ENCODE measurements at places on chromosomes 7 and 10.

GRCh38 chr10:79052291-79053080 lies 16.3 kb upstream of the ZMIZ1 start:
- DNase-seq: no peak

GRCh38 chr10:27490807-27491206 lies 13.3 kb upstream of the RAB18 start:
- DNase-seq: no peak

- DNase-seq: no peak
These were observed 16.3 kb upstream of the SH2B2 start for GRCh38 chr7:102270178-102270887.

DNA sequence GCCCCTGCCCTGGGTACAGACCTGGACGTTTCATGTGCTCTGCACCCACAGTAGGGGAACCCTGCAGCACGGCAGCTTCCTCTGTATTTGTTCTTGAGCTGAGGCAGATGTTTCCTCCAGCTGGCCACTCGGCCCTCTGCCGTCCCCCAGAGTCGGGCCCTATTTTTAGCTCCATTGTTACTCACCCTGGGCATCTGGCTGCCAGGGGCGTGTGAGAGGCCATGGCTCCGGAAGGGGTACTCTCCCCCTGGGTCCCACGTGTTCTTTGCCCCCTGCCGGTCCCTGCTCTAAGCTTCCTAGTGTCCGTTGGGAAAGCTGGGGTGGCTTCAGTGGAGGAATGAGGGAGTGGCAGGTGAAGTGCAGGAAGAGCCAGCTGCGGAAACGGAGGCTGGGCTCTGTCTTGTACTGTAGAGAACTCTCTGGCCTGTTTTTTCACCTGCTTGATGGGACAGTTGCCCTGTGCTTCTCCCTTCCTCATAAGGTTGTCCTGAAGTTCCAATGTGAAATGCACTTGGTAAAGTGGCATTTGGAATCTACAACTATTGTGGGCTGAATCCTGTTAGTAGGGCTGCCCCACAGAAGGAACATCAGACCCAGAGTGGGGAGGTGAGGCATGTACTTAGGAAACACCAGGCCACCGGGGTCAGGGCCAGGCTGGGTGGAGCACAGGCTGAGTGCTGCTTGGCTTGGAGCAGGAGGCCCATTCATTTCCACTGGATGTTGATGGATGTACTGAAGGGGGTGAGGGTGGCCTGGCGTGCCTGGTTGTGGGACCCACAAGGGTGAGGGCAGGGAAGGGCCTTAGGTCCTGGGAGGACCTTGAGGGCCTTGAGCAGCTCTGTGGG lies 30.6 kb downstream of the PALD1 start:
- no peak for DNase-seq

DNA sequence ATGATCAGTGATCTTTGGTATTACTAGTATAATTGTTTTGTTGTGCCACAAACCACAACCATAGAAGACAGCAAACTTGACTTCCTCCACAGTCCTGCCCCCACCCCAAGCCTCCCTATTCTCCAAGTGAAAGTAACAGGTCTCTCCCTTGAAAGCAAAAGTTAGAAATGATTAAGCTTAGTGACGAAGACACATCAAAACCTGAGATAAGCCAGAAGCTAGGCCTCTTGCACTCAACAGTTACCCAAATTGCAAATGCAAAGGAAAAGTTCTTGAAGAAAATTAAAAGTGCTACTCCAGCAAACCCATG lies 7.5 kb downstream of the SAR1A start:
- DNase-seq: no peak

GRCh38 chr10:26503911-26504310 lies 65.8 kb downstream of the APBB1IP start:
- DNase-seq: no peak

GRCh38 chr10:111129363-111129762 lies 52.5 kb downstream of the ADRA2A start:
- DNase-seq: no peak

- no peak for DNase-seq
These were observed 121.2 kb downstream of the UBE2H start for GRCh38 chr7:129831424-129832058.

DNA sequence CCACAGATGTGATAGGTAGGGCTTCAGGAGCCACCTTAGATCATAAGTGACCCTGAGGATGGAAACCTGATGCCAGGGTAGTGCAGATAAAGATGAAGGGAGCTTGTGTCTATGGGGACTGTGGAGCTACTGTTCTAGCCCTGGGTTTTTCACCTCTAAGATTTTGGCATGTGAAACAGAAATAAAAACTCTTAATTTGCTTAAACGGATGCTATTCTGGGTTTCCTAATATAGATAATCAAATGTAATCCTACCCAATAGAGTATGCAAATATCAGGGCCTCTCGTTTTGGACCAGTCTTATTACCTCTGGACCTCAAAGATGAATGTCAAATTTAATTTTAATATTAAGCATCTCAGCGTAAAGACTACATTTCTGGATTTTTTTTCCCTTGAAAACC lies 49.3 kb downstream of the ABCB4 start:
- DNase-seq: no peak

GRCh38 chr7:5682551-5683279 lies 98.7 kb downstream of the RNF216 start:
- DNase-seq: no peak

- no peak for DNase-seq
These were observed 140.8 kb downstream of the ETV1 start for GRCh38 chr7:13848681-13849131.

DNA sequence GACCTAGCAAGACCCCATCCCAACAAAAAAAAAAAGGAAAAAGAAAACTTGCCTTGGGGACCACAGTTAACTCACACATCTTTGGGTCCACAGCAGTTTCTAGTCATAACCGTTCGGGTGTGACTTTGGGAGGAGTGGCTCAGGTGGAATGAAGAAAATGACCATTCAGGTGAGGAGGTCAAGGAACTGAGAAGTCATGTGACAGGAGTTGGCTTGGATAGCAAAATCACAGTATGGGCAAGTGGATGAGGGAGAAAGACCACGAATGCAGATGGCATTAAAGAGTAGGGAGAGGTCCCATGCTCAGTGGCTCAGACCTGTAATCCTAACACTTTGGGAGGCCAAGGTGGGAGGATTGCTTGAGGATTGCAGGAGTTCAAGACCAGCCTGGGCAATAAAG lies 17.1 kb upstream of the CNOT4 start:
- no peak for DNase-seq
